ENCODE measurements at places on chromosomes 7 and 10.

- no peak for DNase-seq
These were observed 33.8 kb upstream of the SFMBT2 start for GRCh38 chr10:7444551-7445121.

- DNase-seq: no peak
These were observed 1.9 kb downstream of the ACSL5 start for GRCh38 chr10:112375721-112376395.

GRCh38 chr10:29828440-29828894 lies 193.7 kb upstream of the SVIL start:
- no peak for DNase-seq

- no peak for DNase-seq
These were observed 92.1 kb upstream of the FGFR2 start for GRCh38 chr10:121690152-121690848.

DNA sequence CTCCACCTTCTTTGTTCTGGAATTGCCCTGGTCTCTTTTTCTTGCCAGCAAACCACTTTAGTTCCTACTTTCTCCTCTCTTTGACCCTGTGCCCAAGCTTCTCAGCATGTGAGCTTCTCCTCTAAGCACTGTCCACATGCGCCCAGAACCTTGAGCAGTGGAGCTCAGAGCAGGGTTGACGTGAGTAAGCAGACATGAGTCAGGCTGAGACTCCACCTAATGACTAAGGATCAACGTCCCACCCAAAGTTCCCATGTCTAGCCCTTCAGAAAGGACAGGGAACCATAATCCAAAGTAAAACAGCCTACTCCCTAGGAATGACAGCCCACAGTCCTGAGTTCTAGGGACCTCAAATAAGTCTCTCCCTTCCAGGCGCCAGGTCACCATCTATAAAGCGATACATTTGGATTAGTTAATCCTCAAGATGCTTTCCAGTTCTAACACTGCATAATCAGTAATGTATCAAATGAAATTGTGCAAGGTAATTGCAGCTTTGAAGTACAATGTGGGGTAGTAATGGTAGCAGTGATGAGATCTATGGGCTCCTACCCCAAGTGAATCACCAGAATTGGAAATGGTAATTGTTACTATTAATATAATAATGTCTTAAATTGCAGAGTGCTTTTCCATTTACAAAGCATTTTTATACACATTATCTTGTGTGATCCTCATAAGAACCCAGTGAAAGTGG lies 44.5 kb downstream of the KCNMA1 start:
- DNase-seq: no peak

GRCh38 chr10:96918214-96919002 lies 86.3 kb downstream of the LCOR start:
- no peak for DNase-seq

- DNase-seq: no peak
These were observed 166.3 kb downstream of the NEURL1 start for GRCh38 chr10:103659674-103660363.

GRCh38 chr7:8129318-8129659 lies 132.7 kb downstream of the ICA1 start:
- DNase-seq: no peak

DNA sequence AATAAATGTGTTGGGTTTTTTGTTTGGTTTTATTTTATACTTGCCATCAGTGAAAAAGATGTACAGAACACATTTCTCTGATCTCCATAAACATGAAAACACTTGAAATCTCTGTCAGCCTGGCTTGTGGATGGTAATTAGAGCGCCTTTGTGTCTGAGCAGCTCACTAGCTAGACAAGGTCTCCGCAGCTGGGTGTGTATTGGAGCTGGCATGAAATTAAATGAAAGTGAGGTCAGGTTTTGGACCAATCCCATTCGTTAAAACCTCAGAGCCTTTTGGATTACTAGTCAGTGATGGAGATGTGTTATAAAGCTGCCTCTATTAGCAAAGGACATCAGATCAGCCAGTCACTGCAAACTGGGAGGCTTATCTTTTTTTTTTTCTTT lies 2.7 kb downstream of the FRAT1 start:
- DNase-seq: peak; percentile 68

DNA sequence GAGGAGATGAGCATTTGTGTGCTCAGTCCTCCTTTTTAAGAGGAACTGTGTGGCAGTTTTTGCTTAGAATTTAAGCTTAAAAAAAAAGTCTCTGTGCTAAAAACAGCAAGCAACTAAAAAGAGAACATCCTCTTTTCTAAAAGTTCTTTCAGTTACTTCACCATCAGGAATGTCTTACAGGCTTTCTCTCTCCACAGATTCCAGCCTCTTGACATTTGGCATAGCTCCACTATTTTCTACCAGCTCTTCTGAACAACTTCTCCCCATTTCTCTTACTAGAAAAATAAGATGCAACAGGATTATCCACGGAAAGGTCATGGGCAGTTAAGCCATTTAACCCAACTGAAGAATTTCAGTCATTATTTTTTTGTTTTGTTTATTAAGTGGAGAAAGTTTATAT lies 13.2 kb downstream of the PCLO start:
- DNase-seq: no peak

GRCh38 chr10:13003759-13004158 lies 2.2 kb upstream of the CCDC3 start:
- DNase-seq: no peak

DNA sequence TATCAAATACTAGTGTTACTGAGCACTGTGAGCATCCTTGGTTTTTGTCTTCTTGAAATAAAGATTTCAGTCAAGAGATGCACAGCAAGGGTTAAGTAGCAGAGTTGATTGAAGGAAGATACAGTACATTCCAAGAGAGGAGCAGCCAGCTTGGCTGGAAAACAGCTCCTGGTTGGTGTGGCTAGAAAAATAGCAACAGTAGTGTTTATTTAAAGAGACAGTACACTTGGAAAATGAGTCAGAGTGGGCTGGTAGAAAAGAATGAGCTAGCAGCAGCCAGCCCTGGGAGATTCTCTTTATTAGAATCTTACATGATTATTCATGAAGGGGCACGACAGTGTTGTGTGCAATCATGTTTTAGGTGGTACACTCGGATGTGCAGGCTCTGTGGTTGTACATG lies 1016.4 kb upstream of the SORCS1 start:
- no peak for DNase-seq

- DNase-seq: no peak
These were observed 5.3 kb downstream of the FRMD4A start for GRCh38 chr10:14325325-14325955.

GRCh38 chr10:88647061-88647615 lies 17.1 kb upstream of the LIPF start:
- DNase-seq: no peak

- no peak for DNase-seq
These were observed 80.1 kb downstream of the OSBPL3 start for GRCh38 chr7:24899905-24900304.

- DNase-seq: no peak
These were observed 24.0 kb downstream of the NEURL1 start for GRCh38 chr10:103517234-103518085.

Data from NCI-H2227 treated with DMSO at 0.1 percent for 48 hours (cell line).